ENCODE measurements at places on chromosomes 13 and 19.

DNA sequence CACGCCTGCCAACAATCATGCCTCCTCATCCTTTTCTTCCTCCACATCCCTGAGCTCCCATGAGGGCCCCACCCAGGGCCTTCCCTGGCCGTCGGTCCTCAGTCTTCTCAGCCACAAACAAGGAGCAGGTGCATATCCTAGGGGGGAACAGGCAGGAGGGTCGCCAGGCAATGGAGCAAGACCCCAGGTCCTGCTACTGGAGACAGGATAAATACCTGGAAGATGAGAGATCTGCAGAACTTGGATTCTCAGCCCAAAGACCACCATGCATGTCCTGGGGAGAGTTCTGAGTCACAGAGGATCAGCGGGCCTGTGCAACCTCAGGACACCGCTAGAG lies 344.7 kb upstream of the TSHZ3 start:
- DNase-seq, result no peak

DNA sequence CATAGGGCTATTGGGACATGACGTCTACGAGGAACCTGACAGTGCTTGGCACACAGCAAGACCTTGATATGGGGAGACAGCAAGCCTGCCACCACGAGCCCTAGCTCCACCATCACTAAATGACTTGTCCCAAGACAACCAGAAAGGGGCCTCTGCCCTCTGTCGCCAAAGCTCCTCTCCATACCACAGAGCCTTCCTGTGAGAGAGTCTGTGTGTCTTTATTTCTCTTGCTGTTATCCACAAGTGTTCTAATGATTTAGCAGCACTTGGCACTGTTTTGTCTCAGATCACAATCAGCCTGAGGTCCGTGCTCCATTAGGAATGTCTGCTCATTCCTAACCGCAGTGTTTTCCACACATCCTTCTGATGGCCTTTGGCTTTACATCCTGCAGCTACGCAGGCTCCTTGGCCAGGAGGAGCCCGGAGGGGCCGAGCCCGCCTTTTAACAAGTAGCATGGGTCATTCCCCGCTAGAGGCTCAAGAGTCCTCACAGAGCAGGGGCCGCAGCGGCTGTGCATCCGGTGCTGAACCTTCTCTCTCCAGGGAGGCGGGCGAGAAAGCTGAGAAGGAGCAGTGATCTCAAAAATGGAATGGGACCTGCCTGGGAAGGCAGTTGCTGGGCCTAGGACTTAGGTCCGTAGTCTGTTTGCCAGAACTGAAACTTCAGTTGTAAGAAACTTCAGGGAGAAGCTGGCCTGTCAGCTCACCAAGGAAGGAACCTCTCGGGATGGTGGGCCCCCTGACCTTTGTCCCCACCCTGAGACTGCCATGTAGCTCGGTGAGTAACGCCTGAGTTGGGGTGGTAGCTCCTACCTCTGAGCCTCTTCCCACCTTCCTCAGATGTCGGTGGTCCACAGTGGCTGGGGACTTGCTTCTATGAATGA lies 61.1 kb upstream of the HMGB1 start:
- DNase-seq, result no peak

GRCh38 chr13:35964011-35964862 lies 166.9 kb downstream of the DCLK1 start:
- no peak for DNase-seq

DNA sequence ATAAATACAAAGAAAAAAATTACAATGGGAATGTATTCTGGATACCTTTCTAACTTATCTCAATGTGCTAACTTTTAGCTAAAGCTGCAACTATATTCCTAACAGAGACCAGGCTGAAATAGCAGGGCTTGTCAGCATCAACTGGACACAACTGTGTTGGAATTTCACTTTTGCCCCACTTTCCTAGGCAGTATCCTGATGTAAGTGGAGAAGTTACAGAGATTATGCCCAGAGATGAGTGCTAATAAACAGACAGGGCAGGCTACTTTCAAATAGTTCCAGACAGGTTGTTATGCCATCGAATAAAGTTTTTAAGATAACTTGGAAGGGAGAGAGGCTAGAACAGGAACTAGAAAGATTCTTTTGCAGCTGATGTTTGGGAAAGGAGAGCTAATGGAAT lies 201.9 kb downstream of the KCTD12 start:
- DNase-seq, result no peak

GRCh38 chr19:43300876-43301765 lies 31.8 kb upstream of the PSG9 start:
- no peak for DNase-seq

GRCh38 chr19:855566-856120 lies 3.5 kb downstream of the ELANE start:
- DNase-seq, result no peak

DNA sequence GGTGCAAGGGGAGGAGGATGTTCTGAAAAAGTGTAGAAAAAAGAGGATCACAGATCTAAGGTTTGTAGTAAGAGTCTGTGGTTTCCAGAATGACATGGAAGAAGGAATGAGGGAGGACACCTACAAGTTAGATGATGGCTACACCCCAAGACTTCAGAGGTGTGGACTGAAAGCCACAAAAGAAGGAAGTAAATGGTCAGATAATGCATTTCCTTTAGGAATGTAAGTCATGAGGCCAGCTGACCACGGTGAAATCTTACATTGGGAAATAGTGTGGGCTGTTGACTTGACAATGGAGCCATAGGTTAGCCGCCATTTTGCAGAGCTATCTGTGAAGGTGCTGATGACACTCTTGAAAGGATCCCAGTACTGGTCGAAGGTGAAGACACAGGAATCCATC lies 25.3 kb upstream of the FBXO27 start:
- no peak for DNase-seq

GRCh38 chr13:32164622-32165268 lies 133.2 kb downstream of the FRY start:
- no peak for DNase-seq

- peak; percentile 72 for DNase-seq
Observed at GRCh38 chr19:17303167-17303939, at the start of gene ABHD8. Gene ABHD8 (minus strand): TSS chr19:17303425. CDS start chr19:17301616, 1,809 bp downstream.

GRCh38 chr19:36051637-36052036 lies 2.4 kb downstream of the THAP8 start:
- DNase-seq, result no peak

GRCh38 chr13:51451134-51451466 lies 1.7 kb downstream of the INTS6 start:
- no peak for DNase-seq

DNA sequence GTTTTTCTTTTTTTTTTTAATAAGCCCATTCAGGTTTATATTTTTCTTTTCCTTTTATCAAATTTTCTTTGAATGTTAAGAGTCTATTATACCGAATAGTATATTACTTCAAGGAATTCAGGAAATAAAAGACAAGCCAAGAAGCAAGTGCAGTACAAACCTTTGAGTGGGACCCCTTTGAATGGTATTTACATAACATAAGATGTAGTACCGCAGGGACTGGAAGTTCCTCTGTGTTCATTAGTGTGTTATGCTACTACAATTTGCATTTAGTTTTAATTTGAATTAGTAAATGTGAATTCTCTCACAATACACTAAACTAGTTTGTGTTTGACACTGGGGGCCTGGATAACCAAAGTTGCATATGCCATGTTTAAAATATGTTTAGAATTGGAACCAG lies 339.5 kb downstream of the DCT start:
- DNase-seq, result no peak

DNA sequence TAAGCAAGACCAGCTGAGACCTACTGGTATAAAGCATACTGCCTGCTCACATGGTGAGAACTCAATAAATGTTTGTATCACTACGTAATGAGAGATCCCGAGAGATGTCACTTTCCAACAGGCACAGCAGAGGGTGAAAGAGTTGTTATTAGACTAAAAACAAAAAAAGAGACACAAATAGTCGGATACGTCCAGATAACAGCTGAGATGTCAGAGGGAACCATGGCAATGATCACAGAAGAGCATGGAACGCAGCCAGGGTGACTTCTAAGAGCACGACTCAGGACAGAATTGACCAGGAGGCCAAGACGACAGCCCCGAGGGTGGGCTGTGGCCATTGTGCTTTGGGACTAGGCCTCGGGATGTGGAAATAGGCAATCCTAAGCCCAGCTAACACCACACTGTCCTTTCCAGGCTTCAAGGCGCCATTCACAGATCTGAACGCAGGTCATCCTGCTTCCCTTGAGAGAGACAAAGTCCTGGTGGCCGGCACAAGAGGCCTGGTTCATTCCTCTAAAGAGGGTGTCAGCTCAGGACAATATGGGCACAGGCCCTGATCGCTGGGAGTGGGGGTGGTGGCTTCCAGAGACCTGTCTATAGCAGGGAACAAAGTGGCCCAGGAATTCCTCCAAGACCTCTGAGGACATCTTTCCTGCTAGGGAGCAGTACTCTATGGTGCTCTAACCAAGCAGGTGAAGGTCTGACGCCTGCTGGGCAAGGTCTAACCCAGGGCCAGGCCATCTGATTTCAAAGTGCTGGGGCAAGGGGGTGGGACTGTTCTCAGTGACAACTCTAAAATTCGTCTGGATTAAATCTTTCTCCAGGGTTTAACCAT lies 3.2 kb downstream of the SH3GL1 start:
- no peak for DNase-seq

GRCh38 chr19:37452500-37453245 lies 14.6 kb downstream of the ZNF569 start:
- no peak for DNase-seq

- DNase-seq, result no peak
Observed at GRCh38 chr19:40621283-40621682, 20.1 kb downstream of the LTBP4 start.

DNA sequence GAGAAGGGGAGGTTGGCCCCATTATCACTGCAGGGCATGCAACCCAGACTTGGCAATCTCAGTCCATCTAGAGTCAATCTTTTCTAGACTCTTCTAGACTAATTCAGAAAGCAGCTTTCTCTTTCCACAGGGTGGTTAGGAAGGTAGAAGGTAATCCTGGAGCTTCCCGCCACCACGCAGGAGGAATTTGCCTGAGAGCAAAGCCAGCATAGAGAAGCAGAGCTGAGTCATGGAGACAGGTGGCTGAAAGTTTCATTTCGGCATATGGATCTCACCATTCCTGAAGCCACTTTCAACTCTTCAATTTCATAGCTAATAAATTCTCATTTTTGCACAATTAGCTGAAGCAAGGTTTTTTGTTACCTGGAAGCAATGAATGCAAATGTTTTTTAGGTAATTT lies 29.0 kb upstream of the FFAR2 start:
- DNase-seq, result no peak

GRCh38 chr19:52345162-52345561 lies 9.1 kb downstream of the ZNF610 start:
- DNase-seq, result no peak

- no peak for DNase-seq
Observed at GRCh38 chr19:53511933-53512374, 26.0 kb upstream of the ZNF331 start.

- no peak for DNase-seq
Observed at GRCh38 chr13:19713186-19713965, 69.4 kb downstream of the PSPC1 start.

GRCh38 chr13:23469951-23470421 lies 36.5 kb upstream of the SACS start:
- no peak for DNase-seq

DNA sequence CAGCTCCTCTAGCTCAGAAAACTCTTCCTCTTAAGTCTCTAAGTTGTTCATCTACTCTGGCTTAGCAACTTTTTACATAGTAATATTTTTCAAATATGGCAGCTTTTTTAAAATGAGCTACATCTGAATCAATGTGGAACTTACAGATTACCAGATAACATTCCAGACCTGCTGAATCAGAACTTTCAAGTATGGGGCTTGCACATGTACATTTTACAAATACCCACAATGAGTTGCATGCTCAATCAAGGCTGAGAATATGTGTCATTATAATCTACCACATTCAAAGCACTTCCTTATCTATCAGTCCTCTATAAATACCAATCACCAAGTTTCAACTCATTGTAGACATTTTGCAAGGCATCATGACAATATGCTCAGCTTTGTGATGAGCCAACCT lies 383.1 kb downstream of the FGF14 start:
- no peak for DNase-seq

DNA sequence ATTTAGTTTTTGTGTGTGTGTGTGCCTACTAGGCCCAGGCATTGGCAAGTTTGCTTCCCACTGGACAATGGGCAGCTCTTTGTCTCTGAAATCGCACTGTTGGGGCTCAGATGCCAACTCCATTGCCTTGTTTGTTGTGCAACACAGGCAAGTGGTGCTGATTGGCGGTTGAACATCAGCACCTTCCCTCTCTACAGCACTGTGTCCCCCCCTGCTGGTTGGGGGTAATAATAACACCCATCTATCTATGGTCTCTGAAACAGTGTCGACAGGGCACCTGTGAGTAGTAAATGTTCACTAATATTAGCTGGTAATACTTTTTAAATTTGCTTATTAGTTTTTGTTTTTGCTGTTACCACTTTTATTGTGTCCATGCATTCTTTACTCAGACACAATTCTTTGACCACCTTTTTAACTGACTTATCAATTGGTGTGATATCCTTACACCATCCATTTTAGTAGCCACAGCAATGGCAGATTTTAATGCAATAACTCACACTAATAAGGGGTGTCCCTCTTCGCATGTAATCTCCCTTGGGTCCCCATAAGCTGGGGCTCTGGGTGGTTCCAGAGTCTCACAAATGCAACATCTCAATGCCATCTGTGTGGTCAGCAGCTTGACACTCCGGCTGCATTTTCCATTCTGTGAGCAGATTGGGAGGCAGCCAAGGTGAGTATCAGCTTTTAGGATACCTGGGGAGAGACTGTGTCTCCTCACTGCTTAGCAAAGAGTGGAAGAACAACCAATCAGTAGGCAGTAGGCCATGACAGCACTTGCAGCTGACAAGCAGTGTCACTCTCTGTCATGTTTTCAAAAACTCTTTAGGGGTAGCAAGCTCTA lies 47.7 kb upstream of the UQCRFS1 start:
- no peak for DNase-seq

DNA sequence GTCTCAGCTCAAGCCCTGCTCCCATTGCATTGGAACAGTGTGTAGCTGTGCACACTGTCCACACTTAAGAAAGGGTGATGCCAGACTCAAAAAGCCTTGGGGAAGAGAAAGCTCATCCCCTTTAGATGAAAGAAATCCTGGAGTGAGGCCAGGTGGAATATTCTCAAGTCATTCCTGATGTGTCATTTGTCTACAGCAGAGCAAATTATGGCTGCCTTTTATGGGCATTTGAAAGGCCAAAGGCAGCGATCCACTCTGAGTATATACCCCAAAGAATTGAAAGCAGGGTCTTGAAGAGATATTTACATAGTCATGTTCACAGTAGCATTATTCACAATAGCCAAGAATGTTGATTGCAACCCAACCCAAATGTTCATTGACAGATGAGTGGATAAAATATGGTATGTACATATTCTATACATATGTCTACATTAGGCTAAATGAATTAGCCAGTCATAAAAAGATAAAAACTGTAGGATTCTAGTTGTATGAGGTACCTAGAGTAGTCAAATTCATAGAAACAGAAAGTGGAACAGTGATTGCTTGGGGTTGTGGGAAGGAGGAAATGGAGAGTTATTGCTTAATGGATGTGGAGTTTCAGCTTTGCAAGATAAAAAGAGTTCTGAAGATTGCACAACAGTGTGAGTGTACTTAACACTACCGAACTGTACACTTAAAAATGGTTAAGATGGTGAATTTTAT lies 214.9 kb downstream of the KCNRG start:
- DNase-seq, result no peak

GRCh38 chr19:16383584-16384161 lies 59.0 kb downstream of the KLF2 start:
- DNase-seq, result no peak
